ENCODE measurements at places on chromosomes 4 and X. TPM values are rescaled to one million over a fixed set of nuclear protein-coding genes. Genes with fewer than 3 reads are reported as not detected.

GRCh38 chr4:112130906-112131305 is 14.3 kb upstream of the FAM241A start:
- no peak for DNase-seq

DNA sequence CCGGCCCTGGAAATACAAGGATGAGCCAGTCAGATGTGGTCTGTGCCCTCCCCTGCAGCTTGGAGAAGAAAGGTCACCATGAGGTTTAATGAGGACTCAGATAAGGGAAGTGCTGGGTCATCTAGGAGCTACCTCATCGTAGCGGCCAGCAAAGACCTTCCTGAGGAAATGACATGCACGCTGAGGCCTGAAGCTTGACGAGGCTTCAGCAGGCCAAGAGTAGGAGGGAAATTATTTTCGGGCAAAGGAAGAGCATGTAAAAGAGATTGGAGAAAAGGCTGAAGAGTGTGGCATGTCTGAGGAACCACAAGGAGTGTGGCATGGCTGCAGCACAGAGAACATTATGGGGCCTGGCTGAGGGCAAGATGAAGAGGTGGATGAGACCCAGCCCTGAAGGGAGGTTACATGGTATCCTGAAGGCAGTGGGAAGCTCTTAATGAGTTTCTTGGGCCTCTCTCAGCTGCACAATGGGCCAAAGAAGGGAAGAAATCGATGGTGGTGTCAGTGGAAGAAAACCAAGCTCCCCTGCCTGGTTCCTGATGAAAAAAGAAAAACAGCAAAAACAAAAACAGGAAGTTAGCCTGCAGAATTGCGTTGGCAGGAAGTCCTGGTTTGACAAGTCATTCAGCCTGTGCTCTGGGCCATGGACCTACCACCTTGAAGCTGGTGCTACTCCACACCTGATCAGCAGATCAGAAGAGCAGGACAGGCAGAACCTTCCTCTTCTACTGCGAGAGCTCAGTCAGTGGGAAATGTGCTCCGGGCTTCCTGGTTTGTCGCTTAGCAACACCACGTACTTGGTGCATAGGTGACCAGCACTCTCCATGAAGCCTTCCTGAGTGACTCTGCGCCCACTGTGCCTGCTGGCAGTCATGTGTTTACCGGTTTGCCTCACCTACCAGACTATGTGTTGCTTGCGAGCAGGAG is 134.5 kb upstream of the KLF3 start:
- DNase-seq: peak; percentile 67

DNA sequence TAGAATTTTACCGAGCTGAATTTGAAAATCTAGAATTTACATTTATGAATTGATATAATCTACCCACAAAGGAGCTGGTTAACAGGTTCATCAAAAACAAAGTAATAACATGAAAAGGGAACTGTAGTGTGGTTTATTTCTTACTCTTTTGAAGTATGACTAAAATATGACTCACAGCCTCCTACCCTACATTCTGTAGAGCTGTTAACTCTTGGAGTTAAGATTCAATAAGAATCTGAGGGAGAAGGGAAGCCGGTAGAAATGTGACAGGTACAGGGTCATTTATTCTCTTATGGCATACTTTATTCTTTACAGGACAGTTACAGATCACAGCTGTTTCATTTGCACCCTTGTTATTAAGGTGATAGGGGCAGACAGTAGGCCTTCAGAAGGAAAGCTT is 132.2 kb upstream of the FAM47B start:
- no peak for DNase-seq

DNA sequence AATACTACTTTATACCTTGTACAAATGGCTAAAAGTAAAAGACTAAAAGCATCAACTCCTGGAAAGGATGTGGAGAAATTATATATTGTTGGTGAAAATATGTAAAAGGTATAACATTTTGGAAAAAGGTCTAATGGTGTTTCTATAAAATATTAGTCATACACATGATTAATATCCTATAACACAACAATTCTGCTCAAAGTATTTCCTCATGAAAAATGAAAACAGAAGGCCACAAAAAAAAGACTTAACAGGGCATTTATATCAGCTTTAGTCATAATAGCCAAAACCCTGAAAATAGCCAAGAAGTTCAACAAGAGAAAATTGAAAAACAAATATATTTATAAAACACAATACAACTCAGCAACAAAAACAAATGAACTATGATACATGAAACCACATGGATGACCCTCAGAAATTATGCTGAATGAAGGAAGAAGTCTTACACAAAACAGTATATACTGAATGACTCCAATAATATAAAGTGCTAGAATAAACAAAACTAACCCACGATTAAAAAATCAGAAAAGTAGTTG is 38.8 kb downstream of the TBCK start:
- DNase-seq: no peak

GRCh38 chrX:68892134-68892533 is 63.3 kb downstream of the EFNB1 start:
- no peak for DNase-seq

DNA sequence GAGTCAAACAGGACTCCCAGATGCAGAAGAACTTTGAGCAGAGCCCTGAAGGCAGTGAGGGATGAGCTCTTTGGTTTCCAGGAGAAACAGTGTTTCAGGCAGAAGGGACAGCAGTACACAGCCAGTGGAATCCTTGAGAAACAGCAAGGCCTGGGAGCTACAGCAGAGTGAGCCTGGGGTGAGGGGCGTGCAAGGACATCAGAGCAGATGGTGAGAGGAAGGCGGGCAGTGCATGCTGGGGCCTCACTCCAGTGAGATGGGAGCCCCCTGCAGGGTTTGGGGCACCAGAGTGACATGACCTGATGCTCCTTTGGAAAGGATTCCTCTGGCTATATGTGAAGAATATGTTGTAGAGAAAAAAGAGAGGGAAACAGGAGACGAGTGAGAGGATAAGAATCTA is 98.1 kb upstream of the EGFL6 start:
- no peak for DNase-seq

The ADGRG4 gene
- total RNA-seq: under 0.01 TPM

The PCSK1N gene
- total RNA-seq: 16.1 TPM

The STOX2 gene
- 9.2 TPM for total RNA-seq

The SMIM20 gene
- 7.9 TPM for total RNA-seq
